Activated CD4-positive, alpha-beta T cell treated with anti-CD3 and anti-CD28 coated beads, Interleukin-2, amount 50 U/mL, for 1 hour (primary cell): ENCODE measurements at places on chromosomes 6 and 20.

DNA sequence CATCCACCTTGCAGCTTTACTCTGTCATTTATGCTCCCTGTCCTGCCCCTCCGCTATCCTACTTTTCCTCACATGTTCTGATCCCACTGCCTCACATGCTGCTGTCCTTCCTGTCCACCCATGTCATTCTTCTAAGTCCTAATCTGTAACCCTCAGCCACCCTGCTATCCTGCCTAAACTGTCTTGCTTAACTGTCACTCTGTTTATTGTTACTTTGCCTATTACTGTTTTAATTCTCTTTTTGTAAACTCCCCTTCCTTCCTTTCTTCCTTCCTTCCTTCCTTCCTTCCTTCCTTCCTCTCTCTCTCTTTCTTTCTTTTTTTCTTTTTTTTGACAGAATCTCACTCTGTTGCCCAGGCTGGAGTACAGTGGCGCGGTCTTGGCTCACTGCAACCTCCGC lies 1.4 kb downstream of the CUL9 start:
- no peak for DNase-seq

DNA sequence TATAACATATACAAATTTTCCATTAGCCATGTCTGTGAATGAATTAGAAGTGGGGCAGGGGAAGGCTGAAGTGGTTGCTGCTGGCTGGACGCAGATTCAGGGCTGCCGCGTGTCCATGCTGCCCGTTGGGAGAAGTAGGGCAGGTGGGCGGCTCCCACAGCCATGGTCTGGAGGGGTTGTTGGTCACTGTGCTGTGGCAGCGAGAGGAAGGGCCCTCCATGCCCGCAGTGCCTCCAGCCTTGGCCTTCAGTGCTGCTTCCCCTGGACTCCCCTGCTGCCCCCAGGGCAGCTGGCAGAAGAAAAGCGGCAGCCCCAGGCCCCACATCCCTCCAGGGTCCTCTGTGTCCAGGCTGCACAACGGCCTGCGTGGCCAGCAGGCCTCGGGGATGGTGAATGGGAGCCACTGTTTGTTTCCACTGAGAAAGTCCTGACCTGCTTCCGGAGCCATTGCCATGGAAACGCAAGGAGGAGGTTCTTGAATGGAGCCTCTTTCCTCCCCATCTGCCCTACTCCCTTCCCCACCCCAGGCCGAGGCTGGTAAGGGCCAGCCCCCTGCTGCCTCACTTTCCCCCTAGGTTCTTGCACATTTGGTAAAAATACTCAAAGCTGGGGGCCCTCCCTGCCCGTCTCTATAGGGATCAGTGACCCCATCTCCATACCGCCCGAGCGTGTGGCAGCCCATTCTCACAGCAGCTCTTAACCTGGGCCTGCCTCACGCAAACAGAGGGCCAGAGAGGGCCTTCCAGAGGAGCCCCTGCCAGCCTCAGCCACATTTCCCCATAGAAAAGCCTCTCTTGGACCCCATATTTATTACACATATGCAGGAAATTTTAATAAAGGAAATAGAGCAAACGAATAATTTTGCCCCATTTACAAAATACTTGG lies 113.3 kb downstream of the SASH1 start:
- no peak for DNase-seq

- DNase-seq: no peak
Measured at GRCh38 chr6:147709396-147710272, 201.1 kb downstream of the SAMD5 start.

DNA sequence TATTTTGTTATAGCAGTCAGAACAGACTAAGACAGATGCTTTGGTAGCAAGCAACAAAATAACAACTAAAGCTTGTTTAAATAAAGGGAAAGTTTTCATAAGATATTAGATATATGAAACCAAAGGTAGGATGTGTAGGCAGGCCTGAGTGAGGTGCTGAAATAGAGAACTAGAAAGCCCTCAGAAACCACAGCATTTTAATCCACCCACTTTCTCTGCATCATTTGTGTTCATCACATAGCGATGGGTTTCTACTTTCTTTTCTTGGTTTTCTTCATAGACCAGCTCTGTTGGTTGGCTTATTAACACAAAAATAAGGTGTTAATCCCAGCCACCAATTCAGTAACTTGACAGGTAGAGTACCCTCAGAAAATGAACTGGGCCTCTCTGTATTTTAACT lies 58.6 kb downstream of the RPS12 start:
- DNase-seq: no peak

GRCh38 chr6:138242987-138243592 lies 24.8 kb upstream of the PBOV1 start:
- no peak for DNase-seq

- no peak for DNase-seq
Measured at GRCh38 chr20:33556246-33556645, 66.3 kb downstream of the CBFA2T2 start.

GRCh38 chr20:16313917-16314316 lies 259.3 kb downstream of the KIF16B start:
- no peak for DNase-seq

DNA sequence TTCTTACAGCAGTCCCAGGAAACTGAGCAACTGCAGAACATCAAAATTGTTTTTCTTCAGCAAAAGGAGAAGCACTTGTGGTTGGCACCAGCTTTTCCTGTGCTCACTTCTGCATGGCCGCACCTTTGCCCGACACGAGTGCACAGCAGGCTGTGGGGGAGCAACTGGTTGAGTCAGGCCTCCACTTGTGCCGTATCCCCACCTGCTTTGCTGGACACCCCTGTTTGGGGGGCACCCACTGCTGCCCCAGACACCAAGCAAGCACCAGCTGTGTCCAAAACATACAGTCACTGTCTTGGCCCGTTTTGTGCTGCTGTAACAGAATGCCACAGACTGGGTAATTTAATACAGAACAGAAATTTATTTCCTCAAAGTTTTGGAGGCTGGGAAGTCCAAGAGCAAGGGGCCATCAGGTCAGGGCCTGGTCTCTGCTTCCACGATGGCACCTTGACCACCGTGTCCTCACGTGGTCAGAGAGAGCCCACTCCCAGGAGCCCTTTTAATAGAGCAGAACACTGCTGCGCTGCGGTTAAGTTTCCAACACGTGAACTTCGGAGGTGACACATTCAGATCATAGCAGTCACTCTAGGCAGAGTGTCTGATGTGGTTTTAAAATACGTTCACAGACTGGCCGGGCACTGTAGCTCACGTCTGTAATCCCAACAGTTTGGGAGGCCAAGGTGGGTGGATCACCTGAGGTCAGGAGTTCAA lies 8.7 kb upstream of the GMEB2 start:
- DNase-seq: peak; percentile 70

DNA sequence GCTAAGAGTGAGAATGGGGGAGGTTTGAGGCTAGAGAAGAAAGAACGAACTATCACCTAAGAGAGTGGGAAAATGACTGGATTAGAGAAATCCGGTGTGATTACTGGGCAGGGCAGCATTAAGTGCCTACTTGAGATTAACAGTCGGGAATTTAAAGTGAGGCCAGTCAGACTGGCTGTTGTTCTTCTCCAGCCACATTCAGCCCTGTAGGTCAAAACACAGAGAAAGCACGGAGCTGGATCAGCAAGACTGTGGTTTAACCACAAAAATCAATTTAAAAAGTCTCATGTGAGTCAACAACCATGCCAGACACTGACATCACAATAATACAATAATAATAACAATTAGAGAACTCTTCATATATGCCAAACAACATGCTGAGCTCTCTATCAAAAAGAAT lies 301.9 kb upstream of the SGK1 start:
- DNase-seq: no peak

GRCh38 chr6:34381081-34381480 lies 11.4 kb downstream of the NUDT3 start:
- no peak for DNase-seq

DNA sequence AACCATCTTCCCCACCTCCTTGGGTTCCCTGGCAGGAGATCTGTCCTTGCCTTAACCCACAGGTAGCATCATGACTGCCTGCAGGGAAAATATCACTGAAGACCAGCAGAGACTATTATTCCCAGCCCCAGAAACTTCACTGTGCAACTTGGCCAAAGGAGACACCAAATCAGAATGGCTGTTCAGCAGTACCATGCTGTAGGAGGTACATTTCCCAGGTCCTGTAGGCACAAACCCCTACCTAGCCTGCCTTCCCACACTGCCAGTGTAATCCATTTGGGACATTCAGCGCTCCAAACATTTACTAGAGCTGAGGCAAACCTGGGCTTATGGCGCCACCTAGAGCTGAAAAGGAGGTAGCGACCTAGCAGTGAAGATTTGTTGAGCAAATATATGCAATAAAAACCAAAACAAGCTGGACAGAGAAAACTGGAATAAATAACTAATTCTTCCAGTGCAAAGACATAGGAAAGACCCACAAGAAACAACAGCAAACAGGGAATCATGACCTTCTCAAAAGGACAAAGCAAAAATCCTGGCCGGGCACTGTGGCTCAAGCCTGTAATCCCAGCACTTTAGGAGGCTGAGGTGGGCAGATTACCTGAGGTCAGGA lies 60.3 kb downstream of the VTA1 start:
- DNase-seq: peak; percentile 33

- DNase-seq: no peak
Measured at GRCh38 chr20:58995461-58996225, 11.4 kb downstream of the CTSZ start.

- no peak for DNase-seq
Measured at GRCh38 chr6:64683682-64684081, 1023.3 kb downstream of the EYS start.
